ENCODE measurements at places on chromosomes 16 and 17.
A peak's percentile ranks its signal among the peaks of the same experiment; 100 is the strongest.

DNA sequence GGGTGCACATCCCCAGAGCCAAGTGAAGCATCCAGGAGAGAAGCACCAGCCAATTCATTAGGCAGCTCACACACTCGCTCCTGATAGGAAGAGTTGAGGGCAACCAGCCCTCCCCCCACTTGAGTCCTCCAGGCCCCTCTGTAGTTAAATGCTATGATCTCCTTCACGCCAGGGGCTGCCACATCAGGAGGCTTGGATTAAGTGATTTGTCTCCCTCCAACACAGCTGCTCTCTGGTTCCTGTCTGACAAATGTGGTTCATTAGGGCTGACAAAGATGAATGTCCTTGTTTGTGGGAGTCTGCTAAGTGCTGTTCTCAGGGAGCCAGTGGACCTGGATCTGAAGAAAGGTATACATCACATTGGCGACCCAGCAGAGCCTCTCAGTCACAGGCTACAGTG lies 94.5 kb upstream of the WSCD1 start:
- no peak for DNase-seq

DNA sequence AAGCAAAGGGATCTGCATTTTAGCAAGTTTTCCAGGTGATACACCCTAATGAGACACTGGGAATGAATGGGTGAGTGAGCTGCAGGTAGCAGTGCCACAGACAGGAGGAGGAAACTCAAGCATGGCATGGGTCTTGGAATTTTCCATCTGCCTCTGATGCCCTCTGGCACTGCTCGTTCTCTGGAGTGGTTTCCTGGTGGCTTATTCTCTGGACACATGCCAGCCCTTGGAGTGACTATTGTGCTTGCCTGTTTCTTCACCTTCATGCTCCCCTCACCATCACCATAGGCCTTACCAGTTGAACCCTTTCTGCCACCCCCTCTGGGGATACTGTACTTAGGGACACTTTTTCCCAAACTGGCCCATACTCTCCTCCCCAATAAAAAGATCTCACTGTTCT lies 1.6 kb downstream of the COASY start:
- no peak for DNase-seq

GRCh38 chr16:78098595-78099270 lies 721 bp upstream of the WWOX start:
- DNase-seq: no peak

DNA sequence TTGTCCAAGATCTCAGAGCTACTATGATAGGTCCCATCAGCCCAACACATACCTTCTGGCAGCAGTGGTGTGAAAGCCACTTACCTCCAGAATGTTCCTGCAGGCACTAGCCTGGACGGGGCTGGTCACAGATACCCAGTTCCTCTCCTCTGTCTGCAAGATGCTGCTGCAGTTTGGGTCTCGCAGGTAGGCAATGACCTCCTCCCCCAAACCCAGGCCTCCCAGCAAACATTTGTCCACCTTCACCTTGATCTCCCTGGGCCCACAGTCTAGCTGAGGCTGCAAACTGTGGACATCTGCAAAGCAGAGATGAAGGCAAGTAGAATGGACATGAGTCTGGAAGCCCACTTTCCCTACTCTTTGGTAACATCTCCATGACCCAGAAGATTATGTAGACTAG lies 7.1 kb downstream of the GP2 start:
- no peak for DNase-seq

DNA sequence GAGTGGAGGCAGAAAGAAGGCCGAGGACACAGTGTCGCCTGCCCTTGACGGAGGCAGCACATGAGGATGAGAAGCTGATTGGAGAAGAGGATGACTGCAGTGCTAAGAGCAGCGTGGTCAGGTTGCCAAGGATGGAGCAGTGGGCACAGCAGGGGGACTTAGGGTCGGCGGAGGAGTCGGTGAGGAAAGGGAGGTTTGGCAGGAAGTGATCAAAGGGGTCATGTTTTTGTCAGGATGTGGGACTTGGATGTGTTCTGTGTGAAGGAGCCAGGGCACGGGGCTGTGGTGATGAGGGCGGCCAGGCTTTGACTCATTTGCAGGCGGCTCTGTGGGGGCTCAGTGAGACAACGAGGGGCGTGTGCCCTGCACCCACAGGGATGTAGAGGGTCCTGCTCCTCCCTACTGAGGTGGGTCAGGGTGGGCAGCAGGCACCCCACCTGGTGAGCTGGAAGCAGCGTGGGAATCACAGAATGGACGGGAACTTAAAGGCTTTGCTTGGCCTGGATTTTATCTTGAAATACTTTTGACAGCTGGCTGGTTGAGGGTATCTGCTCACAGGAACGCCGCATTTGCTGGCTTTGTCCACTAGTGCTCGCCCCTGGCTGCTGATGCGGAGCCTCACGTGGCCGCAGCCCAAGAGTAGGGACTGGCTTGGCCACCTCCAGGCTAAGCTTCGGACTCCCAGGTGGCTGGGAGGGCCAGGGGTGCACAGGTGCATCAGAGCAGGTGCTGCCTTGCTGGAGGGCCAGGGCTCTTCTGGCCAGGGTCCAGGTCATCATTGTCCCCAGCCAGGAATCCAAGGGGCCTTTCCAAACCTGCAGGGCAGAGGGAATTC lies 6.0 kb downstream of the MPG start:
- no peak for DNase-seq

- DNase-seq: no peak
These were observed 535.2 kb upstream of the CDH11 start for GRCh38 chr16:65657071-65657494.

DNA sequence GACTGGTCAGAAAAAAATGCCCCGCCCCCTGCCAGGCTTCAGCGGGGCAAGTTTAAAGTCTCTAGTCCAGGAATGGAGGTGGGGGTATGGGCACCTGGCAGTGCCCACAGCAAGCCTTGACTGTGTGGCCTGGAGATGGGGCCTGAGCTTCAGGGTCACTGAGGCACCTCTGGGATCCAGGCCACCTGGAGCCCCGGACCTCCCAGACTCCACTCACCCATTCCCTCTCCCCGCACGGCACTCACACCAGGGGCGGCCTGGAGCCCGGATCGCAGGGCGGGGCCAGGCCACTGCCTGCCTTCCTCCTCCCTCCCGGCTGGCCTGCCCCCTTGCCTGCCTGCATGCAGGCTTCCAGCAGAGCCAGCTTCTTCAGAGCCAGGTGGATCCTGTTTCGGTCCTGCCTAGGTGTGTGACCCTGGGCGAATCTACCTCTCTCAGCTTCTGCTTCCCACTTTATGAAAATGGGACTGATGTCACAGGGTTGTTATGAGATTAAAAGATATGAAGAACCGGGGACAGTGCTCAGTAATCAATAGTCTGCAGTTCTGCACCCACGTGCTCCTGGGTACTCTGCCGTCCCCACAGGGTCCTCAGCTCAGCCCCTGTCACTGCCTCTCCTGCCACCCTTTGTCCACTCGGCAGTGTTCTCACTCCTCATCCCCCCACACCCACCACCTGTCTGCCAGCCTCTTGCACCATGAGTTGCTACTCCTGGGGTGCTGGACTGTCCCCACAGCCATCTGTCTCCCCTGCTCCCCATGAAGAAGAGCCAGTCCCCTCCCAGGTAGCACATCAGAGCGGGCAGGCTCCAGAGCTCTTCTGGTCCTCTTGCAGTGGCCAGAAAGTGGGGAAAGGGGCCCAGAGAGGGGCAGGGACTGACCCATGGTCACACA lies 1.2 kb upstream of the TCAP start:
- peak; percentile 66 for DNase-seq

GRCh38 chr17:77577491-77577890 lies 381.0 kb upstream of the TNRC6C start:
- DNase-seq: no peak

DNA sequence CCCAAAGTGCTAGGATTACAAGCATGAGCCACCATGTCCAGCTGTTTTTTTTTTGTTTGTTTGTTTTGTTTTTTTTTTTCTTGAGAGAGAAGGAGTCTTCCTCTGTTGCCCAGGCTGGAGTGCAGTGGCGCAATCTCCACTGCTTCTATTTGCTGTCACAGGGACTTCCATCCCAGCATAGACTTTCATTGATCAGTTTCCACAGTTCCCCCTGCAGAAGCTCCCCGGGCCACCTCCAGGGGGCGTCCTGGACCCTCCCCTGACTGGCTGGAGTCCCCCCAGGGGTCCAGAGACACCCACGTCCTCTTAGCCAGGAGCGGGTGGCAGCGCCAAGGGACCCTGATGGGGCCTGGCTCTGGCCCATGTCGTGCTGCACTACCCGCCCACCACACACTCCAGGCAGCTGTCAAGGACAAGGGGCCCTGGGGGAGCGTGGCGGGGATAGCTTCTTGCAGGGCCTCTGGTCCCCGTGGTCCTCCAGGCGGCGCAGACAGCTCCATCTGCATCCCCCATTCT lies 3.1 kb upstream of the NPW start:
- DNase-seq: peak; percentile 25

- no peak for DNase-seq
These were observed 1.4 kb upstream of the MILR1 start for GRCh38 chr17:64447526-64447925.

DNA sequence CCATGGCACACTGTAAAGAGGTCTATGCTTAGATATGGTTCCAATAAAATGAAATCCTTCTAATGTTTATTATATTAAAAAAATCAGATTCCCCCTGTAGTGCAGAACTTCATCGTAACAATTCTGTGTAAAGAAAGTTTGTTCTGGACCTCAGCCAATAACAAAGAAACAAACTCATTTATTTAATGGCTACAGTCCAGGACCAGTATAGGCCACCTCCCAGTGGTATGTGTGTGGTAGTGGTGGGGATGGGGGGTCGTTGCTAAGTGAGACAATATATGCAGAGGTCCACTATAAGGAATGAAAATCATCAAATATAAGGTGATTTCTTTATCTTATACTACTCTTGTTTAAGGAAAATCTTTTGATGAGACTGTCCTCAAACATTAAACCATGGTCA lies 136.4 kb downstream of the CDK5R1 start:
- no peak for DNase-seq

GRCh38 chr17:62562656-62563055 lies 64.8 kb upstream of the MRC2 start:
- no peak for DNase-seq

DNA sequence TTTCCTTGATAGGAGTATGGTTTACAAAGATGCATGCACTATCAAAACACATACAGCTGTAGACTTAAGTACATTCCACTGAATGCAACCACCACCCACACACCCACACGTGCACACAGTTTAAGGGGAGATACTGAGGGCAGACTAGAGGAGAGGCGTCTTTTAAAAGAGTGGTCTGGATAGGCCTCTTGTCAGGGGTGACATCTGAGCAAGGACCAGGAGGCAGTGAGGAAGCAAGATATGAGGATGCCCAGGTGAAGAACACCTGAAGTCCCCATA lies 12.6 kb downstream of the MPHOSPH6 start:
- no peak for DNase-seq

- DNase-seq: no peak
These were observed 22.9 kb downstream of the MMD start for GRCh38 chr17:55398689-55399088.

GRCh38 chr17:39132192-39132610 lies 19.2 kb downstream of the PLXDC1 start:
- no peak for DNase-seq

- no peak for DNase-seq
These were observed 23.5 kb upstream of the TOB1 start for GRCh38 chr17:50889528-50890118.

GRCh38 chr16:5463820-5464219 lies 366.2 kb upstream of the EEF2KMT start:
- DNase-seq: no peak

DNA sequence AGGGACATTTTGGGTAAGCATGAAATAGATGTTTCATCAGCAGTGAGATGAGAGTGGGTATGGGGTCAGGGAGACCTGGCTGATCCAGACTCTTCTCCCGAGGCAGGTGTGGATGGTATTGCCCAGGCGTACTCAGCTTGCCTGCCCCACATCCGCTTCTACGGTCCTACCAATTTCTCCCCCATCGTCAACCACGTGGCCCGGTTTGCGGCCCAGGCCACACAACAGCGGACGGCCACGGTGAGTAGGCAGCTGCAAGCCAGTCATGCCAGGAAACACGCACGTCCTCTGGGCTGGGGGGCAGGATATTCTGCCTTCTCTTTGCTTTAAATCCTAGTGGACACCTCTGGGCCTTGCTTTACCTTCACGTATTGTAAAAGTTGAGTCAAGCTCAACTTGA lies 44.7 kb downstream of the CPNE2 start:
- DNase-seq: no peak

DNA sequence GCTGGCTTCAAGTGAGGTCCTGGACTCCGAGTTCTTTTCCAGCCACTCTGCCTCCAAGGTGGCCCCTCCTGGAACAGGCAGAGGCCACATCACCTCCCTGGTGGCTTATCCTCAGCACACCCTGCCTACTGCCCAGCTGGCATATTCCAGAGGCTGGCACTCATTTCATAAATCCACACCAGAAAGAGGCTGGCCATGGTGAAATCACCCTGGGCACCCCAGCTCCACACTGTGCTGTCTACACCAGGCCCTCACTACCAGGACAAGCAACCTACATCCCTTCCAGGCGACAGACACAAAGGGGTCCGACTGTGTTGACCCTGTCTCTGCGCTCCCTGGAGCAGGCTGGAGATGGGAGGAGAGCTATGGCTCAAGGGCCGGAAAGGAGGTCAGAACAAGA lies 100.2 kb downstream of the C16orf78 start:
- DNase-seq: no peak

GRCh38 chr17:45936610-45937009 lies 42.3 kb downstream of the MAPT start:
- no peak for DNase-seq

- DNase-seq: peak; percentile 97
These were observed 42.2 kb upstream of the GSE1 start for GRCh38 chr16:85570735-85571562.

GRCh38 chr16:14303639-14304394 lies 232.7 kb downstream of the MRTFB start:
- no peak for DNase-seq

GRCh38 chr17:81387100-81388090 lies 7.9 kb upstream of the BAHCC1 start:
- DNase-seq: no peak

GRCh38 chr17:42574463-42574862 lies 3.1 kb downstream of the PSMC3IP start:
- DNase-seq: no peak

DNA sequence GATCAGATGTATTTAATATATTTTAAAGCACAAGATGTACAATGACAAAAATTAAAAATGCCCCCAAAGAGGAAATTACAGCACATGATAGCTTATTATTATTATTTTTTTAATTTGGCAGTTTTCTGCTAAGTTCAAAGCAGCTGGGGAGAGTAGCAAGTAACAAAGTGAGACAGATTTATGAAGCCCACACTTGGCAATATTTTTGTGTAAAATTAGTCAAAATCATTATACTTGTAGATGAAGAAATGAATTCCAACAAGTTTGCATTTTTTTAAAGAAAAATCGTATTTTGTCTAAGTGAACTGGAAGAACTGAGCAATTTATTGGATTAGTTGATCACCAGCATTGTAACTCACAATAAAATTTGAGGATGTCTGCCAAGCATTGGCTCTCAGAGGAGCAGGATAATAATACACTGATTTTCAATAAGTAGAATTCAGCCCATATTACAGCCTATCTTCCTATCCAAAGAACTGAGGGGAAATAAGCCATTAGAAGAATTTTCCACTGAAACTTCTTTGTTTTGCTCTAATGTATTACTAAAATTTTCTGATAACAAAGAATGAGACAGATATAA lies 215.6 kb downstream of the MAP2K6 start:
- no peak for DNase-seq
